ENCODE measurements at places on chromosomes 5 and 9.

DNA sequence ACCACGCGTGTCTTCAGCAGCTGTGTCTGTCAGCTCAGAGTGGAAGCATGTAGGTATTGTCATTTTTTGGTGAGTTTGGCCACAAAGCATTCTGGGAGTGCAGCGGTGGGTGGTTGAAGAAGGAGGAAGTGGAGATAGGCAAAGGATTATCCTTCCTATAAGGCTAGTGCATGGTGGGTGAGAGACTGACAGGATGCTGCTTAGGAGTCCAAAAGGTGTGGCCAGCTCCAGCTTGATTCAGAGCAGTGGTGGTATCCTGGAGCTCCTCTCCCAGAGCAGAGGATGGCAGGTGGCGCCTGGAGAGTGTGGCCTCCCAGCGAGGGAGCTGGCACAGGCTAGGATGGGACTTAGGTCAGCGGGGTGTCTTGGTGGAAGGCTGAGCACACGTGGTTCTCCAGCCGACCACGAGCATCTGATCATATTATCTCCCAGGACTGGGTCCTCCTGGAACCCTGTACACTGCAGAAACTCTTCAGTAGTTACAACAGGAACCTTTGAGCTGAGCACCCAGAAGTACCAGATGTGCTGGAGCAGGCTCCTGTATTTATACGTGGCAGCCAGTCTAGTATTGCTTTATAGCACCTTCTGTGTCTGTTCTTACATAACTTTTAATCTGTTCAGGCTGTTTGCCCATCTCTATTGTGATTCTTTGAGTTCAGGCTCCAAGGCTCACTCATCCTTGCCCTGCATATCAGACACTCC, 29.6 kb downstream of the MAML1 start:
- peak; percentile 21 for DNase-seq

DNA sequence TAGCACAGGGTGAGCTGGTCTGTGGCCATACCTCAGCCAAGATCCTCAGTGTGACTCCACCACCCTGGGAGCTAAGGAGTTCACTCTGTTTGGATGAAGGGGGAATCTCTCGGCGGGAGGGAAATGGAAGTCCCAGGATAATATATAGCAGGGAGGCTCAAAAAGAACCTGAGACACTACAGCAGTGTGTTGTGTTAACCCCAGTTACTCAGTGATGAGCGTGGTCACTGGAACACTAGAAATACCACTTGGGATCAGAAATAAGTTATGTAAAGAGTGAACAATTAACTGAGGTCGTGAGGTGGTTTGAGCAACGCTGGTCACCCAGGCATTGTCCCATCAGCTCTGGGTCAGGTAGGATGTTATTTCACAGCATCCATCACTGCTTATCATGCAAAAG, 59.3 kb upstream of the ADAMTS16 start:
- no peak for DNase-seq

- DNase-seq, result no peak
These were observed 32.3 kb downstream of the OTULIN start for GRCh38 chr5:14696851-14697250.

- peak; percentile 52 for DNase-seq
These were observed 224.6 kb downstream of the DRD1 start for GRCh38 chr5:175219366-175219765.

DNA sequence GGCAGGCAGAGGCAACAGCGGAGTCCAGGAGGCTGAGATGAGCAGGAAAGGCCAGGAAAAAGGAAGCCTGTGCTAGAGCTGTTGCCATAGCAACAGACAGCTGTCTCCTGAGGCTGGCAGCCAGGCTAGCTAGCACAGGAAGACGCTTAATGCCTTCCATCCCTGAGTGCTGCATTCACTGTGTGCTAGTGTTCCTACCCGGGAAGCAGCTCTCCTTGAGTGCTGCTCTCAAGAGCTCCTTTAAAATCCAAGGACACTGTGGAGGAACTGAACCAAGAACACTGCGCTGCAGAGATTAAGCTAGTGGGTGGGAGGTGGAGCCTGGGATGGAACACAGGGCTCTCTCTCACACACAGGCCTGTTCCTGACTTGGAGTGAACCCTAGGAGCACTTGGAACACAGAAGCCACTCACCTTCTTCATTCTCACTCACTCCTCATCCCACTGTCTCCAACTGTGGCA, 53.5 kb upstream of the IL7R start:
- peak; percentile 80 for DNase-seq

GRCh38 chr9:27599870-27600238, 26.6 kb upstream of the C9orf72 start:
- no peak for DNase-seq

DNA sequence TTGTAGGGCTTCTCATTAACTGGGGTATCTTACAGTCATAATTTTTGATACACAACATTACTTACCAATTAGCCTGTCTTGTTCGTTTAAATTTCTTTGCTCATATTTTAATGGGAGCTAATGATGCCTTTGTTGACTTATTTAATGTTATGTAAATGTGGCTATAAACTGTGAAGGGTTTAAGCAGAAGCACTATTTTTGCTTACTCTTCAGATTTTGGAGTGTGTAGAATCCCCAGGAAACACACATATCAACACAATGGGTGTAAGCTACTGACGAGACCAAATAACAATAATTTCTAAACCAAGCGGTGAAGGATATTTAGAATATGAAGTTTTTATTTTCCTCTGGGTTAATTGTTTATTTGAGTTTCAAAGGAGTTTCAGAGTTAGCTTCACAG, 452.5 kb downstream of the EBF1 start:
- DNase-seq, result no peak

GRCh38 chr9:122951056-122951455, 10.2 kb downstream of the RABGAP1 start:
- no peak for DNase-seq

DNA sequence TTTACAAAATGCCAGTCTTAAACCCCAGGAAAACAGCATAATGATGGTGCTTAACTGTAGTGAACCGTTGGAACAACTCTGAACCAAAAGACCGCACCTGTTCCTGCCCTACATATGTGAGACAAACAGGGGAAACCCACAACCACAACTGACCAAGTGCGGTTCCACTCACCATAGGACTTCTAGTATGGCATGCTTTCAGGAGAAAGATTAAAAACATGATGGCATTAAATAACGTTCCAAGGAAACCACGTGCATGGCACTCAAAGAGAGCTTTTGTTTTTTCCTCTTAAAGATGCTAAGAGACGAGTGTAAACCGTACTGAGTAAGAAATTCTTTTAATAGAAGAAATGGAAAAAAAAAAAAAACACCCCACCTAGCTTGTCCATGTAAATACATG, 119.8 kb downstream of the SSBP2 start:
- DNase-seq, result no peak

DNA sequence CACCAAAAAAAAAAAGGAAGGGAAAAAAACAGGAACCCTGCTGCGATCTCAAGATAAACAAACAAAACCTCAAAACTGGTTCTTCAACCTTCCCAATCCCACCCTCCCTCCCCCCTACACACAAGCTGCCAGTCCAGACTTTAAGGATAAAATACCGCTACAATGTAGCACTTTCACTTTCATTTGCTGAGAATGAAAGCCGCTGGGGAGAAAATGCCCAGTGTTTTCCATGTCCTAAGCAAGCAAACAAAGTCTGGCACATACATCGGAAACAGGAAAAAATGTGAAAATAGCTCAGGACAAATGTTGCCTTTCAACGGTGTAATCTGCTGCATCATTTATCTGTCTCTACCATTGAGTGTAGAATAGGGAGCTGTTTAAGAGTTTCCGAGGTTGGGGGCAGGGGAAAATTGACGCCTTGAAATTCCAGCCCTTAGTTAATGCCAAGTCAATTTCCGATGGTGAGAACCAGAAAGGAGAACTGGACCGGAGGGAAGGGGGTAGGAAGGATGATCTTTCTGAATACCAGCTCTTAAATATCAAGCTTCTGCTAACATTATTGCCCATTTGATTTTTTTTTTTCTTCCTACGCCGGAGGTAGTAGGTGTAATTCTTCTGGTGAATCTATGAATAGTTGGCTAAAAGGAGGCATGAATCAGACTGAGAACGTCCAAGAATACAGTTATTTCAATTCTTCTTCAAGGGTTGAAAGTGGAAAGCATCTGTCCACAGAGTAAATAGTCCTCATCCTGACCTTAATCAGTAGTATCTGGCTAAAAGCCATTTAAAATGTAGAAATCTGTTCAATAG, 1.2 kb upstream of the ADAMTS6 start:
- peak; percentile 70 for DNase-seq

- no peak for DNase-seq
These were observed 33.7 kb downstream of the FGF18 start for GRCh38 chr5:171453056-171453725.

DNA sequence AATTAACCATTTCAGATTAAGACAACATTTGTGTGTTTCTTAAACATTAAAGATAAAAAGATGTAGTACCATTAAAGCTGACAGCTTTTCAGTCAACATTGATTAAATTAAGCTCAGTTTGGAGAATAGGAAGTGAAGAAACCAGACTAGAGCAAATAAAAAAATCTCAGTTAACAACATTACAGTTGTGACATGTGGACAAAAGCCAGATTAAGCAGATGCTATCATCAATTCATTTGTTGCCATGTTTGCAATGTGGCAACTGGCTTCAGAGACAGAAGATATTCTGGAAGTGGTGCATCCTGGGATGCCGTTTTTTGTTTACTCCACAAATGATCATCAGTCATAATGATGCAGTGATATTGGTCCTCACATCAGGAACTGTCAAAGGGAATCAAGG, 70.3 kb upstream of the CNTLN start:
- DNase-seq, result no peak

- DNase-seq, result no peak
These were observed 18.5 kb downstream of the TPPP start for GRCh38 chr5:674630-675011.

- DNase-seq, result no peak
These were observed 104.8 kb upstream of the TBC1D2 start for GRCh38 chr9:98360176-98360708.

- DNase-seq, result no peak
These were observed 25.9 kb downstream of the SRP19 start for GRCh38 chr5:112886975-112887374.

DNA sequence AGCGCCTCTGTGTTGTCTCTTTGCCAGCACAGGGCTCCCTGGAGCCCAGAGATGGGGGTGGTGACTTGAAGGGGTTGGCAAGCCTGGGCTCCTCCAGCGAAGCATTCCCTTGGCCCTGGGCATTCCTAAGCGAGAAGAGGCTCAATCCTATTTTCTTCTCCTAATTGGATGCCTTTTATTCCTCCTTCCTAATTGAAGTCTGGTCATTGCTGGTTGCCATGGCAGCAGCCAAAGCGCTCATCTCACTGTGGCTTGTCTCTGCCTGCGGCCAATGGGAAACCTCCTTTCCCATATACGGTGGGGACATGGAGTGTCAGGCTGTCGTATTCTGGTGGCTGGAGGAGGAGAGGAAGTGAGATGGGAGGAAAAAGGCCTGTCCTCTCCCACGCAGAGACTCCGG, 52.3 kb upstream of the RARS1 start:
- peak; percentile 11 for DNase-seq

DNA sequence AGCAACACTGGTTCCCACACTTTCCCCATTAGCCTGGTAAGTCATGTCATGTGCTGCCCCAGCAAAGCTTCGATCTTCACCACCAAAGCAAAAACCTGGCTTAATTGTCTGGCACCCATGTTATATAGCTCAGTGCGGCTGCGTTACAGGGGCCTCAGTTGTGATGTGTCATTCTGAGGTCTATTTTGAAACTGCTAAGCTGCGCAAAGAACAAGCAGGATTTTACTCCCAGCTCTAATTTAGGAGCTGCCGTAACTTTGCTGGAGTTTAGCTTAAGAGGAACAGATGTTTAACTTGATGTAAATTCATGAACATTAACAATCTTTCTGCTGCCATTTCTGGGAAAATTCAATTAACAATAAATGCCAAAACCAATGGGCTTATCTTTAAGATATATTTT, 274.1 kb downstream of the HSPA4 start:
- DNase-seq, result no peak

GRCh38 chr9:34267660-34268059, 61.4 kb downstream of the KIF24 start:
- no peak for DNase-seq

- DNase-seq, result no peak
These were observed 89.6 kb downstream of the AMBP start for GRCh38 chr9:113988385-113989016.

- no peak for DNase-seq
These were observed 72.9 kb downstream of the SMIM15 start for GRCh38 chr5:61089351-61089750.

GRCh38 chr9:38088006-38088925, 19.2 kb upstream of the SHB start:
- peak; percentile 41 for DNase-seq

GRCh38 chr5:149419532-149419858, 40.4 kb upstream of the IL17B start:
- DNase-seq, result no peak

DNA sequence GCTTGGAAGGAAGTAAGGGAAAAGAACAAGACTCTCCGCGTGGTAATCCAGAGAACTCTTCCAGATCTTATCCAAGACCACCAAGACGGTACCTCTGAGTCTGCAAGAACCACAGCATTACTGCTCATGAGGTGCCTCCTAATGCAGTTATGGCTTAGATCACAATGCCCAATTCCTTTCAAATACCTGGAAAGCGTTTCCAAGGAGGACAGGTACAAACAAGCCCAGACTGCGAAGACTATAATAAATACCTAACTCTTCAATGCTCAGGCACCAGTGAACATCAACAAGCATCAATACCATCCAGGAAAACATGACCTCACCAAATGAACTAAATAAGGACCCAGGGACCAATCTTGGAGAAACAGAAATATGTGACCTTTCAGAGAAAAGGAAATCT, 325.5 kb downstream of the CWC27 start:
- DNase-seq, result no peak

GRCh38 chr5:142800776-142801494, 30.8 kb downstream of the ARHGAP26 start:
- no peak for DNase-seq

DNA sequence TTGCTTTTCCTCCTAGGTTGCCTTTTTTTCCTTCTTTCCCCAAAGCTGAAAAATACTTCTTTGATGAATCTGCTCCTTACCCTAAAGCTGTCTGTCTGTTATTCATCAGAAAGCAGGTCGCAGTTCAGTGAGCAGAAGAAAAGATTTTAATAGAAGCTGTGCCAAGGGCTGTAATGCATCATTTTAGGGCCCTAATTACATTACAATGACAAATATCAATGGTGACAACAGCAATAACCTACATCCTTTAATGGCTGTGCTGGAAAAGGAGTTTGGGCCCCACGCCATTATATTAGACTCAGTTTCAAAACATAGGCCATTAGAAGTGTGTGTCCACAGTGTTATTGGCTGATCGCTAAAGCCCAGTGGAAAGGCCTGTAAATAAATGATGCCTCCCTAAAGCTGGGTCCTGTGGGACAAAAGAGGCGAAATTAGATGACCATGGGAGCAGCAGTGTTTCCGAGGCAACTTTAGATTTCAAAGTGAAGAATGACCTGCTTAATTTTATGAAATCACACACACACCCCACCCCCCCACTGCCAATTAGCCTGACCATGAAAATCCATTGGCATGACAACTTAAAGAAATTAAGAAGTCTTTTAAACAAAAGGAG, 38.4 kb downstream of the TLE4 start:
- peak; percentile 48 for DNase-seq

DNA sequence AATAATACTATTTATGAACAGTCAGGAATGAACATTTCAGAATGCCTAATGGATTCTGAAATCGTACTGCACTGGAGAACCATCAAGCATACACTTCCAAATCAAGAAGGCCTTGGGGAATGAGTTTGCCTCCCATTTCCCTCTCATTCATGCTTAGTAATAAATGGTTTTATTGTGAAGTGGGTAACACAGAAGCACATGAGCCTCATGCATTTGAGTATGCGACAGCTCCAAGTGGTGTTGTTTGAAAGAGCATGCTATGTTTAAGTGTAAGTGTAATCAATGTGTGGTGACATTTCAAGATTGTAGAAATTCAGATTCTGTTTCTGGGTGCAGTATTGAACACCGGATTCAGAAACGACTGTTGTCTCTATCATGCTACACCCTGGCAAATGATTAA, 60.0 kb downstream of the SGCD start:
- DNase-seq, result no peak
